Suppressor macrophage treated with lipopolysaccharide for 1 hour (primary cell): ENCODE measurements at places on chromosomes 6 and 20.

DNA sequence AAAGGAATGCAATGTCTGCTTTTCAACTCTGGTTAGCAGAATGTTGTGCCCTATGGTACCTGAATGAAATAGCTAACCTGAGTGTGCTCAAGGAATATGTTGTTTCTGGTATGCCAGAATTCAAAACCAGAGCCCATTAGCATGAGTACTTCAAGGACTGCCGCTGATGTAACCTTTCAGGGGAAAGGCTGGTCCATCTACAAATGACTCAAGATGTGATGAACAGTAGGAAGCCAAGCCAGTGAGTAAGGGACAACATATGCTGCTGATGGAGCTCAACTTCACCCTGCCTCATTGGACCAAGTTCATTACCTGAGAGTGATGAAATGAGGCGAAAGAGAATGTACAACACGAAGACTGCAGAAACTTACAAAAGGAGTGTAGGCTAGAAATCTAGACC, 95.7 kb upstream of the BMP2 start:
- DNase-seq, result no peak

- DNase-seq, result no peak
Observed at GRCh38 chr6:152979116-152979515, 3.7 kb downstream of the FBXO5 start.

- peak; percentile 82 for DNase-seq
Observed at GRCh38 chr6:99588618-99589289, 17.9 kb upstream of the PRDM13 start.

DNA sequence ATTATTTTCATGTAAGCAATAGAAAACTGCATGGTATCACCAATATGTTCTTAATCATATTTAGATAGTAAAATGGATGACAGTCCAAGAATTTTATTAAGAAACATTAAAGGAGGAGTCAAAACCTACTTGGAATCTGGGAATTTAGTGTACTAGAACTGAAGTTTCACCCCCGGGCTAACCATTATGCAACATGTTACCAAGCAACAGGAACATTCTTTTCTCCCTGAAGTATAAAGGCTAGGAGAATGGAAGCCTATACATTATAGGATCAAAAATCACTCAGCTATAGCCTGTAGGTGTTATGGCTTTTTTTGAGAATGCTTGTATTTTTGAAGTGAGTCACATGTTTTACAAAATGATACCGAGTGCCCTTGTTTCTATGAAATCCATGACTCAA, 538.3 kb downstream of the GRIK2 start:
- no peak for DNase-seq

DNA sequence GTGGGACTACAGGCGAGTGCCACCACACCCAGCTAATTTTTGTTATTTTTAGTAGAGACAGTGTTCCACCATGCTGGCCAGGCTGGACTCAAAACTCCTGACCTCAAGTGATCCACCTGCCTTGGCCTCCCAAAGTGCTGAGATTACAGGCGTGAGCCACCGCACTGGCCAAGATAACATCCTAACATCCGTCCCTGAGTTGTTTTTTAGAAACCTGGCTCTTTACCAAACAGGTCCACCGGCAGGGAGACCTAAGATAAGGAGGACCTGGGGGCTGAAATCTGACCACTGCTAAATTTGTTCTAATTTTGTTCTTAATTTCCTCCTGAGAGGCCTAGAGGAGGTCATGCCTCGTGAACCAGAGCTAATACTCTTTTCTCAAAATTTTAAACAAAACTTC, 20.5 kb downstream of the CTCFL start:
- DNase-seq, result no peak

- DNase-seq, result peak; percentile 92
Observed at GRCh38 chr6:32255199-32256153, 31.6 kb upstream of the NOTCH4 start.

DNA sequence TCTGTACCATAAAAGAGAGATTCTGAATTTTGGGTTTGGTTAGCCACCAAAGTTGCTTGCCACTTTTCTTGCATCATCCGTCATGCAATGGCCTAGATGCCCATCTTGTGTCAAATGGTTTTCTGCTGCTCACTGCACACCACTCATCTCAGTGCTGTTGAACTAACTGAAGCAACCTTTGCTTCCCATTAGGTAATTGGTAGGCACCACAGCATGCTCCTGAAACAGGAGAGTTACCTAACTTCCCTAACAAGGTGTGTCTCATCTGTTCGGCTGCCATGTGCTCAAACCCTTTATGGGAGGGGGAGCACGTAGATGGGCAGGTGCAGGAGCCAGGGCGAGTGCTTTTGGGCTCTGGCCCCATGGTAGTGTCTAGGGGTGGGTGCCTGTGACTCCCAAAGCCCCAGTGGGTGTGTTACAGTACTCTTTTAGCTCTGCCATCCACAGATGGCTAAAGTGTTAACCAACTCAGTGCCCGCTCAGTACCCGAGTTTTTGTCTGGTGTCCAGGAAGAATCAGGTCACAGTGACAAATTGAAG, 147.4 kb upstream of the SPACA1 start:
- DNase-seq, result no peak

- no peak for DNase-seq
Observed at GRCh38 chr20:13147071-13147963, 73.8 kb upstream of the ISM1 start.

DNA sequence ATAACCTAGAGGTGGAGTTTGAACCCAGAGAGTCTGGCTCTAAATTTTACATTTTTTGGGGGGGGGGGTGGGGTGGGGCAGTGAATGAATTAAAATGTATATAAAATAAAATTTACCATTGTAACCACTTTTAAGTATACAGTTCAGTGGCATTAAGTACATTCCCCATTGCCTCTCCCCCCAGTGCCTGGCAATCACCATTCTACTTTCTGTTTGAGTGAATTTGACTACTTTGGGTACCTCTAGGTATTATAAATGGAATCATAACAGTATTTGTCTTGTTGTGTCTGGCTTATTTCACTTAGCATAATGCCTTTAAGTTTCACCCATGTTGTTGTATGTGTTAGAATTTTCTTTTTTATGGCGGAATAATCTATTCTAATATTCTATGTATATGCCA, 2.7 kb downstream of the FAM110A start:
- no peak for DNase-seq
